ENCODE measurements at places on chromosomes 6 and 20.

GRCh38 chr6:17740559-17741220 lies 34.0 kb upstream of the NUP153 start:
- no peak for DNase-seq

- DNase-seq, result peak; percentile 49
These were observed 69.6 kb upstream of the SMIM28 start for GRCh38 chr6:138307816-138308730.

GRCh38 chr6:111980971-111981840 lies 72.7 kb upstream of the CCN6 start:
- peak; percentile 86 for DNase-seq

DNA sequence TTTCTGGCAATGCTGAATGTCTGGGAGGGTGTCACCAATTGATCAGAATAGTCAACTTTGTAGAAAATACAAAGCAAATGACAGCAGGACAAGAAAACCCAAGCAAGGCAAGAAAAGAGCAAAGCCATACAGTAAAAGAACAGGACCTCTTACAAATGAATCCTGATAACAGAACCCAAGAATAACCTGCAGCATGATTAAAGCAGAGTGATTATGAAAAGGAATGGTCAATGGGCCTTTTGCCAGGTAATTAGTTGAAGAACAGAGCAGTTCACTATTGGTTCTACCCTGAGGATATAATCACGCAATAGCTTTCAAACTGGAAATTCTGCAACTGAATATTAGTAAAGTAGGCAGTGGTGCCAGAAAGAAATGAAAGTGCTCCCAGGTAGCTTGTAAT lies 319.8 kb downstream of the FRK start:
- DNase-seq, result no peak

DNA sequence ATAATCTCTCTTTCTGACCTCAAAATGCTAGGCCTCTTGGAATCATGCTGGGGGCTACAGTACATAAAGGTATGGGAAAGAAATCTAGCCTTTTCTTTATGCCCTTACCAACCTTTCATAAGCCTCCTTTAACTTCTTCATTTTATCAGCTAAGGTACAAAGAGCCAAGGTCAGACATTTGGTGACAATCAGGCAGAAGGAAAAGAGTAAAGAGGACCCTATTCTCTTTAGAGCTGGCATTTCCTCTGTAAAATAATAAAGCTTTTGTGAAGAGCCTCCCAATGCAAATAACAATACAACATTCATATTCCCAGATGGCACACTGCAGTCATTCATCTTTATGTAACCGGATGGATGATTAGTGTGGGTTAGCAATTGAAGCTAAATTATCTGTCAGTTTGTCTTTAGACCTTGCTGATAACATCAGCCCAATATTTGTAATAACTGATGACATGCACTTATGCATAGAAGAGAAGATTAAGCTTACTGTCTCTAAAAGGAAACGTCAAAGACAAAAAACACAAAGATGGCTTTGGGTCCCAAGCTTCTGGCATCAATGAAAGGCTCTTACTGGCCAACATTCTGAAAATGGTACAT lies 163.1 kb downstream of the IBTK start:
- DNase-seq, result no peak

DNA sequence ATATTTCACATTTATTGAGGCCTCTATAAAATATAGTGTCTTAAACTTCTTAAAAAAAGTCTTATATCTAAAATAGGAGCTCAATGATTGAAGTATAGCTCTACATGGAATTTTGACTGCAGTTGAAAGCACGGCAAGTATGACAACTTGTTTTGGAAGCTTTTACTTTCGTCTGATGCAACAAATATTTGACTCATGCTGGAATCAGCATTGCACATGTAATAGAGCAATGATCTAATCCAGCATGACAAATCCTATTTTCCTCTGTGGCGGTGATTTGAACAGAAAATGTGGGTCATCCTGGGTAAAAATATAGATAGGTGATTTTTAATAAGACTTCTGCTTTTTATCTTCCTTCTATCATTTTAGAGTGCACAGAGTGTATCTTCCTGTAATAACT lies 111.6 kb downstream of the TINAG start:
- no peak for DNase-seq
